ENCODE measurements at places on chromosomes 2 and 18.

DNA sequence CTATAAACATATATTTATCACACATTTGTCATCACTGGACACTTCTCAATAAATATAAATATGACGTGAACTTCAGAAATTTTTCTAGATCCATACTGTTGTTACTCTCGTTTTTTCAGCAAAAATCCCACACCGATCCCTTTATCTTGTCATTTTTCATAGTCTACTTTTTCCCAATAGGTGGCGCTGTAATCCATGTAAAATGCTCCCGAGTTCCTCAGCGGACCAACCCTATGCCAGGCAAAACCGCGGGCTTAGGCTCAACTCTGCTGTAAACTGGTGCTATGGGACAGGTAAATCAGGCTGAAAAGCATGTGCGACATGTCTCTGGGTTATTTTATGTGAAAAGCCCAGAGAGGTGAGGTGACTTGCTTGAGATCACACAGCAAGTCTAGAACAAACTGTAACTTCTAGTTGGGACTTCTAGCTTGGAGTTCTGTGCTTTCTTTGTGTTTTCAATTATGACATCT, 104.0 kb downstream of the COBLL1 start:
- DNase-seq, result peak; percentile 88

DNA sequence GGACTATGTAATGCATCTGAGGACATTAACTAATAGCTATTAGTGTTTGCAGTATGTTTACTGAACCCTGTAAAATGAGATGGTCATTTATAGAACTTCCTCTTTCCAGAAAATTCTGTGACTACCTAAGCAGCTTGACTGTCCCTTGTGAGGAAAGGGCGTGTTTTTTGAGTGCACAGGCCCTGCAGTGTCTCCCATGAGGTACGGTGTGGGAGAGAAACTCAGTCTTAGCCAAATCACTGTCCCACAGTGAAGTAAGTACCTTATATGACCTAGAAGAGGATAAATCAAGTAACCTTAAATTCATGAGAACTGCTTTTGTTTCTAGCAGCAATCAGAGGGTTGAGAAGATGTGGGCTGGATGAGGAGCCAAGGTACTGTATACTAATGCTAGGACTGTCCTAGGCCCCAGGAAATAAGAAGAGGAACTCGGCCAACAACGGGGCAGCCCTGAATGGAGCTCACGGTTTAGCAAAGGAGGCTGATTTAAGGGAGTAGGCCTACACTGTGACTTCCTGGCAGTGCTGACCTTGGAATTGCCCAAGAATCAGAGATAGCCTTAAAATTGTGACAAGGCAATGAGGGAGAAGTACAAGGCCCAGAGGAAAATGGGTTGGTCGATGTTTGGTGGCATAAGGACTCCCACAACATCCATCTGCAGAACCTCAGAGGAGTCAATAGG, 103.5 kb upstream of the CTAGE1 start:
- no peak for DNase-seq

- no peak for DNase-seq
Observed at GRCh38 chr18:63788447-63789096, 13.4 kb downstream of the SERPINB7 start.

DNA sequence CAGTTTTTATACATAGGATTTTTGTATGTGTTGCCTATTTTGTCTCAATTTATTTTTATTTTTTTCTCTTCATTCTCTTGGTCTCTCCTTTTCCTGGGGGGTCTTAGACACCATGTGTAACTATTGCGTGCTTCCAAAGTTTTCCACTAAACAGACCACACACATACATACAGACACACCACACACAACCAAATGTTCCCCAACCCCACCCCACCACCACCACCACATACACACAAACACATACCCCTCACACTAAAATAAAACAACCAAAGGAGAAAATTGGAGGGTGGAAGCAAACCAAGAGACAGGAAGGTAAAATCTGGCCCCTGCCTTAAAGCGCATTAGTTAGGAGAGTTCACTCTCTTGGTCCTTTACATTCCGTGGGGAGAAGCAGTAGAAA, 30.0 kb upstream of the ANXA4 start:
- DNase-seq, result no peak

DNA sequence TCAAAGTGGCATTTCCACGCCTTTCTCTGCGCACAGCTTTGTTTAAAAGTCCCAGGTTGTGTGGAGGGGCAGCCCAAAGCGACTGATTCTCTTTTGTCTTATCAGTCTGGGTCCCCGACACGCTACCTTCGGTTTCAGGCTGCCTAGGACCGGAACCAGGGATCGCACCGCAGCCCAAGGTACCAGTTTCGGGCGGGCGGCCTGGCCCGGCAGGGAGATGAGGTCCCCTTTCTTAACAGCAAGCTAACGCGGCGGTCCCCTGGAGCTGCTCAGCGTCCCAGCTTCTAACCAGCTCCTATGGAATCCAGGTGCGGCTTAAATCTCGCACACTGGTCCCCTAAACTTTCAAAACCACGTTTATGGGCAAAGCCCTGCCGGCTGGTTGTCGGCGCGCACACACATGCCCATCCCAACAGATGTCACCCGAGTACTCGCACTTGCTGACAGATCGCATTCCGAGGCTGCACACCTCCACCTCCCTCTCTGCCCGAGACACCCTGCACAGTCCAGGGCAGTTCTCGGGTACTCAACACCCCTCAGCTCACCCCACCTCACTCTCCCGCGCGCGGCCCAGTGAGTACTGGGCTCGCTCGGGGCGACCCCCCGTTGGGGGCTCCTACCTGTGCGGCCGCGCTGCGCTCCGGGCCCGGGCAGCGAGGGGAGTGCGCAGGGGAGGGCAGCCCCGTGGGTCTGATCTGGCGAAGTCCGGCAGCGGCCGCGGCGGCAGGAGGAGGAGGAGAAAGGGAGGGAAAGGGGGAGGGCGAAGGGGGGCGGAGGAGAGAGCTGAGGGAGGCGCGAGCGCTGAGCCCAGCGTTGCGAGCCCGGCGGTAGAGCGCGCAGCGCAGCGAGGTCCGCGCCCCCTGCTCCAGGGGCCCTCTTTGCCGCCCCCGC, at the start of gene EFEMP1:
Gene EFEMP1 (minus strand): TSS at position 692 of the 891 bp plus-strand sequence. CDS start 1,342 bp downstream, outside the sequence.
- DNase-seq, result peak; percentile 87

DNA sequence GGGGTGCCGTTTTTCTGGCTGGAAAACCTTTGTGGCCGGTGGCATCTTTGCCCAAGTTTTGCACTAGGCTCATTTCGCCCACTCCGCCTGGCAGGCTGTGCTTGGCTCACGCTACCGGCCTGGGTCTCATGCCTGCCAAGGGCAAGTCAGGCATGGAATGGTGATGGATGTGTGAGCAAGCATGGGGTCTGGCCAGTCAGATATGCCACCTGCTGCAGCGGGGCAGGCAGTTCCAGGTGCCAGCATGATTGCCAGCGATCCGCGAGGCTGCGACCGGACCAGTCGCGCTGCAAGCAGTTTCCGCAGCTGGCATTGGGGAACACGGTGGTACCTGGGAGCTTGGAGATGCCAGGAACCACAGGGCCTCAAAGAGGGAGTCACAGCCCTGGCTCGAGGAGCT, 40.6 kb downstream of the TAF1B start:
- no peak for DNase-seq

GRCh38 chr18:24086082-24086481, 52.8 kb upstream of the CABYR start:
- no peak for DNase-seq

DNA sequence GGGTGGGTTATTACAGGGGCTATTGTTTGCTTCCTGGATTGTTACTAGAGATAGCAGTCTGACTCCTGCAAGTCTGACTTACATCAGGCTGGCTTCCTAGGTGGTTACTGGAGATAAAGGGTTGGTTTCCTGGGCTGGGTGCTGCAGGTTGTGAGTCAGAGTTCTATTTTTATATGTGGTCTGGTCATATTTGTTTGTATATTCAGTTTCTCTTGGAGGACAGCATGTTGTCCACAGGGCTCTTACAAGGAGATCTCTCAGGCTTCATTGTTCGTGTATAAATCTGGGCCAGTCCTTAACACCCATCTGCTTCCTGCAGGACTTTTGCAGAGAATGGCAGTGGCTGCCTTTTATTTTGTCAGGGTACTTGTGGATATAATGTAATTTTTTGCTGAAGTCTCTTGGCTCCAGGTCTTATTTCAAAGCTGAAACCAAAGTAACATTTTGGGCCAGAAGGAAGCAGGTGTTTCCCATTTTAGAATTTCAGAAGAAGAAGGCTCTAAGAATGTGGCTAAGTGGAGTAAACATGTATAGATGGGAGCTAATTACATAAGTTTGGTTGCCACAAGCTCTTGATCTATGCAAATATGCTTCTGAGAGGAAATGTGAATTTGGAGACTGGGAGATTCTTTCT, 65.9 kb upstream of the SLC16A14 start:
- DNase-seq, result no peak

DNA sequence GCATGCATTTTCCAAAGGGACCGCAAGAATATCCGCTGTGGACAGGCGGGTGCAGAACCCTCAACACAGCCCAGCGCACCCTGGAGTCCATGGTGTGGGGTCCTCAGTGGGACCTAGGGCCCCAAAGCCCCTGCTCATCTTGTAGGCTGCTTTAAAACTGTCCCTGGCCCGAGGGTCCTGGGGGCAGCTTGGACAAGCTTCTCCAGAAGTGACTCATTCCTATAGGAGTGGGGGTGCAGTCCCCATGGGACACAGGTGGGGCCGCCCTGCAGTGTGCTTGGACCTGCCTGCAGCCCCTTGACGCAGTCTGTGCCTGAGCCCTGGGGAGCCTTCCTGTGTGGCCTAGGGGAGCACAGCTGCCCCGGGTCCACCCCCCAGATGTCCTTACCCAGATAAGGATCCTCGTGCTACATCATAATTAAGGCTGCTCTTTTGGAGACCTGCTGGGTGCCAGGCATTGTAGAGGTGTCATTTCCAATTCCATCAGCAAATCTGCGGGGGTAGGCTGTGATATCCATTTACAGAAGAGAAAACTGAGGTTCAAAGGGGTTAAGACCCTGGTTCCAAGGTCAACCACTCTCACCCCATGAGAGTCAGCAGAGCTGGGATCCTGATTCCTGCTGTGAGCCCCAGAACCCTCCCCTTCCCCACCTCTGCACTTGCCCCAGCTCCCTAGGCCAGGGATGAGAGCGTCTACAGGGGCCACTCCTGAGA, 1.7 kb upstream of the HS6ST1 start:
- DNase-seq, result peak; percentile 48

DNA sequence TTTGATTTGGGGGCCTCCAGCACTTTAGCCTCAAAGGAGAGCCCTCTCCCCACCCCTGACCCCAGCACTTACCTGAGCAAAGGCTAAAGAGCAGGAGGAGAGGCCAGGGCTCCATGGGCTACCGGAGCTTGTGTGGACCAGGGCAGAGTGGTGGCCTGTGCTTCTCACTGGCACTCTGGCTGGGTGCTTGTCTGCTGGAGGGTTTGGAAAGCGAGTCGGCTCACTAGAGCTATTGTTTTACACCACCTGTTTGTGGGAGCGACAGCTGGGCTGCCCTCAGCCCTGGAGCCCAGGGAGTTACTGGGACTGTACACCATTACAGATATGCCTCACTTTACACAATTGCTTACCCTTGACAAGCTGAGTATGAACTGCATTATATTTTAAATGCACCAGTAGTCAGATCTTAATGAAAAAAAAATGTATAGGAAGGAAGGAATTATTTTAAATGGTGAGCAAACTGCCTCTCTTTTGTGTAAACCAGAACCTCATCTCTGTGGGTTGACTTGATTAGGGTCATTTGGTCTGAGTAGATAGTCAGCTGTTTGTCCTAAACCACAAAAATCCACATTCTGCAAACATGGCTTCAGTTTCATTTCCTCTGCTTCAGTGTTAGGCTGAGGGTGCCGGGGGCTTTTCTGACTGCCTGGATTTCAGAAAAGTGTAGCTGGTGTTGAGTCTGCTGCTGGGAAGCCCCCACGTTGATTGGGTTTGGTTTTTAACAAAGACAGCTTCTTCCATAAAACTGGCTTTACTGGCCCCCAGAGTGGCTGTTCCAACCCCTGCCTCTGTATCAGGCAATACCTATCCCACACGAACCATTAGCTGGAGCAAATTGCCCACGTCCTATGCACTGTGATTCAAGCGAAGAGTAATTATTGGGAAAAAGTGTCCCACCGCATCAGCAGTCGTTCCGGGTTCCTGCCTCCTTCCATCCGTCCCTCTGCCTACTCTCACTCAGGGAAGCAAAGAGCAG, at the start of gene CHRNA1:
Gene CHRNA1 (minus strand): TSS at position 193 of the 976 bp plus-strand sequence. CDS start 78 bp downstream, at position 115.
- peak; percentile 71 for DNase-seq

GRCh38 chr18:59898609-59899297, 1.0 kb upstream of the PMAIP1 start:
- DNase-seq, result no peak

DNA sequence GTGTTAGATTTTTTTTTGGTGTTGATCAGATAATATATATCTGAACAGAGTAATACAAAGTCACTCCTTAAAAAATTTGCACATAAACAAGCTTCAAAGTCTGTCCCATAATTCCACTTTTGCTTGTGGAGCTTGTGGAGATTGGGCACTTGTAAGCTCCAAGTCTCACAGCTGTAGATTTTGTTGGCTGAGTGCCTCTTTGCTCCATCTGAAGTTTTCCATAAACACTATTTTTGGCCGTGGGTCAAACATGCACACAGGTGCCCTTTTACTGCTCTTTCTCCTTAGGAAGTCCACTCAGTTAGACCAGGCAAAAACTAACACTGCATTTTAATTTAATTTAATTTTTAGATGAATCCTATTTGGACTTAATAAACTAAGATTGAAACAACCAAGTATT, 3.6 kb upstream of the KCNJ13 start:
- DNase-seq, result no peak

GRCh38 chr2:11405599-11406266, 60.2 kb downstream of the E2F6 start:
- DNase-seq, result no peak

GRCh38 chr2:41420219-41420618, 627.6 kb upstream of the PKDCC start:
- no peak for DNase-seq

- peak; percentile 40 for DNase-seq
Observed at GRCh38 chr2:134314681-134315368, 61.0 kb downstream of the MGAT5 start.

DNA sequence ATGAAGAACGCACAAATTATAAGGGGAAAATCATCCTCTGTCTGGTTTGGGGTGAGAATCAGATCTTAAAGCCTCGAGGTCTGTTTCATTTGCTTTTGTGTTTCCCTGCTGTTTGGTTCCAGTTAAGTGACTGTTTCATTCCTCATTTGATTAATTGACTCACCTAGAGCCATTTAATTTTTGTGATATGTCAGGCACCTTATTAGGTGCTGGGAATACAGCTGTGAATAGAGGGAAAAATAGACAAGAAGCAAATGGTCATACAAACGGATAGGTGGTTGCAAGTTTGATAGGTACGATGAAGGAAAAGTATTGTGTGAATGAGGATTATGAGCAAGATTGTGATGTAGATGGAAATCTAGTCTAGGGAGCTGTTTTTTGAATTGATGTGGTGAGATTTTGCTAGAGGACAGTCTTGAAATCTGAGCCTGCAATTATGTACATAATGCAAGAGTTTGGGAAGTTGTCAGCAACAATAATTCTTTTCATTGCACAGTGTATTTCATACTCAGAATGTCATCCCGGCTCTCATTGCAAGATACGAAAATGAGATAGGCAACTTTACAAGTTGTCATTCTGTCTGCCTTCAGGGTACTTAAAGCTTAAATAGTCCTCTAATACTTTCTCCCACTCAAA, 2.2 kb downstream of the ACSL3 start:
- no peak for DNase-seq

GRCh38 chr2:55502590-55503141, 16.9 kb upstream of the CFAP36 start:
- DNase-seq, result no peak
